ENCODE measurements at places on chromosomes 12 and 14. TPM values are rescaled to one million over a fixed set of nuclear protein-coding genes. Genes with fewer than 3 reads are reported as not detected.

Gene PPP1R36
- 0.54 TPM for total RNA-seq

Gene PCBP2
- 280 TPM for total RNA-seq

Gene LRRC9
- total RNA-seq: 6.9 TPM

Gene HOXC12
- total RNA-seq: not detected

Gene KRT82
- total RNA-seq: not detected

- no peak for DNase-seq
Observed at GRCh38 chr12:112778400-112778799, 13.1 kb upstream of the RPH3A start.

DNA sequence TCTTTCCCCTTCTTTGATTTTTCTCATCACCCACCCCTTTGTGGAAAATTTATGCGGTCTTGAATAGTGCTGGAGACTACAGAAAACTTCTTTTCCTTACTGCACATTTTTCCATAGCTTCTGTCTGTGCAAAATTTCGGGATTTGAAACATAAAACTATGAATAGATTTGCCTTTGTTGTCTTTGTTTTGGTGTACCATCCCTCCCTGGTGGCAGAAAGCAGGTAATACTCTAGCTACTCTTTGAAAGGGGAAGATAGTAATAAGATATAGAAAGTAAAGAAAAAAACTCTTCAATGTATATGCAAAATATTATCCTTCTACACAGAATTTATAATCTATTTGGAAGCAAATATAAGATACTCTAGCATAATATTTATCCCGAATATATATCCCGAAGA lies 79.1 kb upstream of the LMO3 start:
- no peak for DNase-seq

- no peak for DNase-seq
Observed at GRCh38 chr14:96811985-96812667, 14.9 kb downstream of the VRK1 start.

GRCh38 chr12:119069147-119069642 lies 87.9 kb downstream of the SRRM4 start:
- DNase-seq: no peak

GRCh38 chr14:68632054-68632895 lies 160.6 kb downstream of the ZFP36L1 start:
- DNase-seq: no peak

GRCh38 chr14:76250302-76250701 lies 98.6 kb downstream of the GPATCH2L start:
- DNase-seq: no peak

DNA sequence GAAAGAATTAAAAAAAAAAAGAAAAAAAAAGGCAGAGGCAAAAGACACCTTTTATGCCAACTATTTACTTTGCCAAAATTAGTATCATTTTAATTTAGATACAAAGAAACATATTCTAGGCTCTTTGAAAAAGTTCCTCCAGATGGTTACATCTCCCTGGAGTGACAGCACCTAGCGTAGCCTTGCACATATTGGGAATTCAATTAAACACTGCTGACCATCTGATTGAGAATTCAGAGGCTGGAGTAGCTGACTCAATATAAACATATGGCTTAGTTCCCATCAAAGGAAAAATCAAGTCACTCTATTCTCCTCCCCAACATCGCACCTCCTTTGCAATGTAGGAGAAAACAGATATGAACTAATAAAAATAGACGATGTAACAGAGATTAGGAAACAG lies 36.4 kb downstream of the ANKS1B start:
- no peak for DNase-seq

- peak; percentile 1 for DNase-seq
Observed at GRCh38 chr12:20063116-20063515, 305.2 kb upstream of the PDE3A start.

GRCh38 chr12:54355104-54355815 lies 9.0 kb downstream of the GPR84 start:
- DNase-seq: no peak

- DNase-seq: no peak
Observed at GRCh38 chr12:121784460-121784859, 9.0 kb downstream of the RHOF start.
